Hypothalamus (tissue), 51 donors: ENCODE measurements at places on chromosomes 5 and 9.
A peak's percentile ranks its signal among the peaks of the same experiment; 100 is the strongest.

DNA sequence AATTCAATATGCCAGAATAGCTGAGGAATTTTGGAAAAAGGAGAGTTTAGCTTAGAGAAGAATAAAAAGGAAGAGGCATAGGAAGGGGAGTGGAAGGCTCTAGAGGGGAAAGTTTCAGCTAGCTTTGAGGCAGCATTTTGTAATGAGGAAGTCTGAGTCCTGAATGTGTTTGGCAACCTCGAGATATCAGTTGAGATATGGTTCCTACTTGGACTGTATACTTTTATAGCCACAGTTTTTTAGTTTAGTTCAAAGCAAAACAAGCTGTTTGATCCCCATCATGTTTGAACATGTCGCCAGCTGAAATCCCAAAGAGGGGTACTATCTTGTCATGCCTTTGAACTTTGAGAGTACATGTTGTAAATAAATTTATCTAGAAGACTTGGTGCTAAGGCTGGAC lies 559.0 kb upstream of the FTMT start:
- no peak for DNase-seq

GRCh38 chr5:81265101-81265500 lies 32.0 kb downstream of the CKMT2 start:
- no peak for DNase-seq

GRCh38 chr9:134707731-134708671 lies 66.4 kb downstream of the COL5A1 start:
- no peak for DNase-seq

GRCh38 chr5:169307646-169308045 lies 6.7 kb upstream of the SLIT3 start:
- DNase-seq, result no peak

GRCh38 chr5:58898538-58898937 lies 315.7 kb downstream of the RAB3C start:
- DNase-seq, result no peak

DNA sequence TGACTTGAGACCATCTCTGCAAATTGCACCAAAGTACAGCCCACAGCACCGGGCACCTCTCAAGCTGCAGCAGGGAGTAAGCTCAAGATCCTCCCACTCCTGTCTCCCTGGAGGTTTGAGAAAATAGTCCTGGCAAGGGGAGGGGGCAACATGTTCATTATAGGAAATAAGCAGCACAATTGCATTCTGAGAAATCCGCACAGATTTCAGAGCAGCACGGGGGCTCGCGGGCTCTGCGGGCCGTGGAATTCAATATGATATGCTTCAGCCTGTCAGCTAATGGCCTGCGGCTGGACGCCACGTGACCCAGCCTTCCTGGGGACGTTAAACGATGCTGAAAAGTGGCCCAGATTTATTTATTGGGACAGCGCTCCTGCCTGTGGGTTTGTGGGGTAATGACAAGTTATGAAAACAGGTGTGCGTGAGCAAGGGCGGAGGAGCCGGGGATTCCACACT lies 156.4 kb downstream of the DAB2IP start:
- no peak for DNase-seq

DNA sequence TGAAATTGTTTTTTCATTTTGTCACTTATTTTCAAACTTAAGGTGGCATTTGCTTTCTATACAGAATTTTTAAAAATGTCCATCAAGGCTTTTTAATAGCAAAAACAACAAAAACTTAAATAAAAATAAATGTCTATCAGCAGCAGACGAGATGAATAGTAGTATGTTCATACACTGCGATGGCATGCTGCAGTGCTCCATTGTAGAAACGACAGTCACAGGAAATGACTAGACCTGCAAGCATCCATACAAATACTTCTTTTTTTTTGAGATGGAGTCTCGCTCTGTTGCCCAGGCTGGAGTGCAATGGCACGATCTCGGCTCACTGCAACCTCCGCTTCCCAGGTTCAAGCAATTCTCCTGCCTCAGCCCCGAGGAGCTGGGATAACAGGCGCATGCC lies 41.4 kb downstream of the COL23A1 start:
- no peak for DNase-seq

DNA sequence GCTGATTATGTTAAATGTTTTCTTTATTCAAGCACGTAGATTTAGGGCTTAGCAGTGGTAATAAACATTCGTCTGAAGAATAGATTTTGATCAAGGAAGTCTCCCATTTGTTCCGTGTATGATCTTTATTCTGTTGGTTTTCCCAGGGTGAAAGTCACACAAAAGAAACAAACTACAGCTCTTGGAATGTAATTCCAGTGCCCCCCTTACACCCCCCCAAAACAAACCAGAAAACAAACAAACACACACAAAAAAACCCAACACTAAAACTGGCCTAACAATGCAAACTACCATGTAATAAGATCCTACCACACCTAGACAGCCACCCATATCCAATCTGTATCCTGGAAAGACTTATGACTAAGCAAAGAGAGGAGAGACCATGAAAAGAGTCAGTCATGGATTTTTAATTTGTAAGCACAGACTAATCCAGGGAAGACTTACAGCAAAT lies 196.2 kb upstream of the ELL2 start:
- no peak for DNase-seq

DNA sequence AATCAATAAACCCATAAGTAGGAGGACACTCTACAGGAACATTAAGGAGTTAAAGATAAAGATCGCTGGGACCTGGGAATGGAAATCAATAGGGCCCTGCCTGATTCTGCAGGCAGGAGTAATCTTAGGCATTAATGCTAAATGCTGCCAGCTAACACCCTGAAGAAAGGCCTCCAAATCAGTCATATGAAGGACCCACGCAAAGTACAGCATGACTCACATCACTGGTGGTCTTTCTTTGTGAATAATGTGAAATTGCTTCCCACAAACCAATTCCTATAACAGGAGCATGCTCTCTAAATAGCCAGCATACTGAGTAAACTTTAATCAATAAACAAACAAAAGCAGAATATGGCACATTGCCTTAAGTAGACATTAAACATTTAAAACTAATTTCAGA lies 172.3 kb downstream of the SEMA5A start:
- no peak for DNase-seq

DNA sequence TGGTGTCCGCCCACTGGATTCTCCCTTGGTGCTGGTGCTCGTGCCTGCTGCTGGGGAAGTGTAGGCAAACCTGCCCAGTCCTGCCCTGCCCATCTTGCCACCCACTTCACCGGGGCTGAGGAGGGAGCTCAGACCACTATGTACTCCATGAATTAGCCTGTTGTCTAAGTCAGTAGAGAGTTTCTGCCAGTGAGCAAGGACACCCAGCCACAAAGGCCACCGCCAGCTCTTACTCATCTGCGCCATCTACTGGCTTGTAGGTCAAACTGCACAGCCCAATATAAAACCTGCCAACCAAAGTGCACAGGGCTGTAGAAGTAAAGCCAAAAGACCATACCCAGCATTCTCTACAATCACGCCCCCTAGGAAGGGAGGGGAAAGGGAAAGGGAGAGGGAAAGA lies 102.3 kb downstream of the GLIS3 start:
- no peak for DNase-seq

- DNase-seq, result no peak
Observed at GRCh38 chr9:107367727-107368502, 84.8 kb downstream of the RAD23B start.

- no peak for DNase-seq
Observed at GRCh38 chr9:130912932-130913598, 16.5 kb upstream of the QRFP start.

- DNase-seq, result no peak
Observed at GRCh38 chr5:82050955-82051354, 79.1 kb downstream of the ATG10 start.

GRCh38 chr5:83313436-83313835 lies 158.1 kb upstream of the VCAN start:
- DNase-seq, result no peak

GRCh38 chr9:72955126-72955455 lies 2.2 kb upstream of the ALDH1A1 start:
- DNase-seq, result no peak

DNA sequence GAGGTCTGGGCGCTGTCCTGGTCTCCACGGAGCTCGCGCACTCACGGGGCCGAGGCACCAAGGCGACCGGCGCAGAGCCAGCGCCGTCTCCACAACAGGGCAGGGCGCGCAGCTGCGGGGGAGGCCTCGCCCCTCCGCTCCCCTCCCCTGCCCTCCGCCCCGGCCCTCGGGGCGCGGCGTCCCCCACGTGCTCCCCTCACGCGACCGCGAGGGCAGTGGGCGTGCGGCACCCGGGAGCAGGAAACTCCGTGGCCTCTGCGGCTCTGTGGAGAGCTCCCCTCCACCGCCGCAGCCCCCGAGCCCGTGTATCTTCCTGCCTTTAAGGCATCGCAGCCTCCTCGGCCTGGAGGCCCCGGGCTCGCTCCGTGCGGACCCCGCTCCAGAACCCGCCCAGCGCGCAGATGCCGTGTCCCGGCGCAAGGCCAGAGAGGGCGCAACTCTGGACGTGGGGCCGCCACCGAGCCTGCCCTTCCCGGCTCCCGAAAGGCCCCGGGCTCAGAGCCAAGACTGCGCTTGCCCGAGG lies 708 bp upstream of the TUBB4B start:
- peak; percentile 48 for DNase-seq

DNA sequence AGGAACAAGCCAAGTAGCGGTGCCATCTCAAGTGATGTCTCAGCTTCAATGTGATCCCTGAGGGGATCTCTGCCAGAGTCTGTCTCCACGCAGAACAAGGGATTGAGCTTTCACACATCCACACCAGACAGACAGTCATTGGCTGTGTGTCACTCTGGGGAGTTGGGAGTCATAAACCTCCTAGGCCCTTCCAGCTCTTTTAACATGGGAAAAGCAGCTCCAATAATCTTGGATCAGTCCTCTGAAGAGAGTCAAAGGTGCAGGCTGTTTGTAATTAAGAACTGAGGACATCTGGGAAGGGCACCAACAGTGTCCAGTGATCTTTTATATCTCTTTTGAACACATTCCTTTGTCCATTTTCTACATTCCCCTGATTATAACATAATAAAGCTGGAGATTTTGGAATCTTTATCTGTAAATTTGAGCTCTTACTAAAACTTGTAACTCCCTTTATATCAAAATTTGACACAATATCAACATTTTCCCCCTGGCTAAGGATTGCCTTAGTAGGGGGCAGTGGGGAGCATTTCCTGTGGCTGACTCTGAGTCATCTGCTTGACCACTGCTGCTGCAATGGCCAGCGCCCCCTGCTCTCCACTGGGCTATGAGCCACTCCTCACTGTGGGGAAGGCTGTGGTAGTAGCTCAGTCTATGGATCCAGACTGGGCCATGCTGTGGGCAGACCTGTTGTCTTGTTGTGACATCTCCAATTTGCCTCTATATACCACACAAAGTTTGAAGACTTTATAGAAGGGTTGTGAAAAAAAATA lies 284.4 kb downstream of the OSTF1 start:
- no peak for DNase-seq

DNA sequence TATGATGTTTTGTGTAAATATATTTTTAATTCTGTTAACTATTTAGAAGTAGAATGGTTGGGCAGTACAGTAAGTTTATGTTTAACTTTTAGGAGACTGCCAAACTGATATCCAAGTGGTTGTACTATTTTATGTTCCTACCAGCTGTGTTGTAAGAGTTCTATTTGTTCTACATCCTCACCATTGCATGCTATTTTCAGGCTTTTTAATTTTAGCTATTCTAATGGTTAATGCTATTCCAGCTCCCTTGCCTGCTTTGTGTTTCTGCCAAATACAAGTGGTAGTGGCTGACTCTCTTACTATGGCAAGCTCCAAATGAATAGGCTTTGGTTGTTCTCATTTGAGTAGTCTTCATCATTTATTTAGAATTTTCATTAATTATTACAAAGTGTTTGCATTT lies 476.4 kb downstream of the KIF4B start:
- DNase-seq, result no peak

DNA sequence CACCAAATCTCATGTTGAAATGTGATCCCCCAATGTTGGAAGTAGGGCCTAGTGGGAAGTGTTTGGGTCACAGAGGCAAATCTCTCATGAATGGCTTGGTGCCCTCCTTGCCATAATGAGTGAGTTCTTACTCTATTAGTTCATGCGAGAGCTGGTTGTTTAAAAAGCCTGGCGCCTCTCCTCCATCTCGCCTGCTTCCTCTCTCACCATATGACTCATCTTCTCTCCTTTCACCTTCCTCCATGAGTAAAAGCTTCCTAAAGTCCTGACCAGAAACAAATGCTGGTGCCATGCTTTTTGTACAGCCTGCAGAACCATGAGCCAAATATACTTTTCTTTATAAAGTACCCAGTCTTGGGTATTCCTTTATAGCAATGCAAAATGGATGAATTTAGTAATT lies 20.9 kb upstream of the ARHGAP26 start:
- no peak for DNase-seq

DNA sequence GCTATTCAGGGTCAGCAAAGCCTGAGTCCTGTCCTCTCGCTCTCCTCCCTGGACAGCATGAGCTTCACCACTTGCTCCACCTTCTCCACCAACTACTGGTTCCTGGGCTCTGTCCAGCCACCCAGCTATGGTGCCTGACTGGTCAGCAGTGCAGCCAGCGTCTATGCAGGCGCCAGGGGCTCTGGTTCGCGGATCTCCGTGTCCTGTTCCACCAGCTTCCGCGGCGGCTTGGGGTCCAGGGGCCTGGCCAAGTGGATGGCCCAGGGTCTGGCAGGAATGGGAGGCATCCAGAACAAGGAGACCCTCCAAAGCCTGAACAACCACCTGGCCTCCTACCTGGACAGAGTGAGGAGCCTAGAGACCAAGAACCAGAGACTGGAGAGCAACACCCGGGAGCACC lies 8.6 kb downstream of the NIPBL start:
- no peak for DNase-seq

DNA sequence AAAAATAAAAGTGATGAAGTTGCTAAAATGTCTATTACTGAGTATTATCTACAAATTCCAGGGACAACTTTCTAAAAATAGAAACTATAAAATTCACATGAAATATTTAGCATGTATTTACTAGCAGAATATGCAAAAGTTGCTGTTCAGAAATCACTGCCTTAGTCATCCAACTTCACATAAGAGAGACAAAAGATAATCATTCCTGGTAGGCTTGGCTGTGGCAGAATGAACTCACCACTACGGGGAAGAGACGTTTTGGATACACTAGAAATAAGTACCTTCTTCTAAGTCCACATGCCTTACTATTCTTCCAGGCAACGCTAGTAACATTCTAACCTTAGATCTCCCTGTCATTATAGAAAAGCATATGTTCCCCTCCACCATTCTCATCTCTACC lies 272.2 kb downstream of the BNC2 start:
- DNase-seq, result no peak

DNA sequence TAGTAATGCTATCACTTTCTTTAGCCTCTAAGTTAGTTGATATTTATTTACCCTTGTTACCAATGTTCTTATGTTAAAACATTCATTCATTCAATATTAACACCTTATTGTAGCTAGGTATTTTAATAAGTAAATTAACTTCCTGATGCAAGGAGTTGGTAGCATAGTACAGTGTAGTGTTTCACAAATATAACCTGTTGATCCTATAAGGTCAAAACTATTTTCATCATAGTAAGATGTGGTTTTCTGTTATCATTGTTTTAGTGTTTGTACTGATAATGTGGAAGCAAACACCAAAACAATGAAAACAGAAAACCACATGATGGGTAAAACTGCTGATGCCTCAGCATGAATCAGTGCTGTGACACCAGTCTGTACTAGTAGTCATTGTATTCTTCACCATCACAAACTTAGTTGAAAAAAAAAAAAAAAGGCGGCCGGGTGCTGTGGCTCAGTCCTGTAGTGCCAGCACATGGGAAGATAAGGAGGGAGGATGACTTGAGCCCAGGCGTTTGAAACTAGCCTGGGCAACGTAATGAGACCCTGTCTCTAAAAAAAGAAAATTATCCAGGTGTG lies 36.5 kb downstream of the ZCCHC7 start:
- DNase-seq, result no peak

GRCh38 chr5:149371296-149371962 lies 7.7 kb downstream of the IL17B start:
- no peak for DNase-seq

- DNase-seq, result no peak
Observed at GRCh38 chr5:114734238-114734637, 372.4 kb downstream of the KCNN2 start.
